RKO (cell line): ENCODE measurements at places on chromosomes 4 and X.

DNA sequence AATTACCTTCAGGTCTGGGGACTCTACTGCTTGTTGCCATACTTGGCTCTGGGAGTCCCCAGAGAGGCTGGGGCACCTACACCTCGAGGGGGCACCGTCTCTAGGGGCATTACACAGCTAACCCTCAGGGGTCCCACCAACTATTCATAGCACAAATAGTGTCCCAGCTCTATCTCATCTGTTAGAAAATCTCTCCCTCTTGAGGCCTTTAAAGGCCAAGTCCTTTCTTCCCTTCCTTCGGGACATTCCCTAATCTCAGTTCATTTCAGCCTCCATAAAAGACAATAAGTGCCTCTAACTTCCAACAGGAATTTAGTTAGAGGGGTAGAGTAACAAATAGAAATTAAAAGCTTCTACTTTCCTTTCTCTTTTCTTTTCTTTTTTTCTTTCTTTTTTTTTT lies 55.8 kb upstream of the SORBS2 start:
- DNase-seq = no peak

- DNase-seq = no peak
Observed at GRCh38 chr4:5381961-5382441, 326.4 kb downstream of the EVC2 start.

DNA sequence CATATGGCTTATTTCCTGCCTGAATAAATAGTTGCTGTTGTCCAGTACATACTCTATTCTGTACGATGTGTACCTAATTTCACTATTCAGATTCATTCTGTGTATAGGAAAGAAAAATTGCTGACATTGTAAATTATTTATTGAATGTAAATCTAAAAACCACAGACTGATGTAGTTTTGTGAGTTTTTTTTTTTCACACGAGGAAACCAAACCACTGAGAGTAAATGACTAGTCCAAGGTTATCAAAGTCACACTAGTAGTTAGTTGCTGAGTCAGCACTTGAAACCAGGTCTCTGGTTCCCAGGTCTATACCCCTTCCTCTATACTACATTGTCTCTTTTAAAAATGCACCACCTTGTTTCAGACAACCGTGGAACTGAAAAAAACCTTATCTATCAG lies 298.3 kb upstream of the DIAPH2 start:
- DNase-seq = no peak

- DNase-seq = peak; percentile 33
Observed at GRCh38 chr4:15990570-15991285, 27.8 kb upstream of the FGFBP2 start.

- DNase-seq = peak; percentile 77
Observed at GRCh38 chr4:74189331-74190043, 31.6 kb downstream of the MTHFD2L start.

- peak; percentile 52 for DNase-seq
Observed at GRCh38 chr4:77818602-77819403, at the start of gene CNOT6L. Gene CNOT6L (minus strand): TSS chr4:77819368. CDS start chr4:77819308, 60 bp downstream.

GRCh38 chr4:71303850-71304249 lies 35.0 kb upstream of the SLC4A4 start:
- DNase-seq = no peak

DNA sequence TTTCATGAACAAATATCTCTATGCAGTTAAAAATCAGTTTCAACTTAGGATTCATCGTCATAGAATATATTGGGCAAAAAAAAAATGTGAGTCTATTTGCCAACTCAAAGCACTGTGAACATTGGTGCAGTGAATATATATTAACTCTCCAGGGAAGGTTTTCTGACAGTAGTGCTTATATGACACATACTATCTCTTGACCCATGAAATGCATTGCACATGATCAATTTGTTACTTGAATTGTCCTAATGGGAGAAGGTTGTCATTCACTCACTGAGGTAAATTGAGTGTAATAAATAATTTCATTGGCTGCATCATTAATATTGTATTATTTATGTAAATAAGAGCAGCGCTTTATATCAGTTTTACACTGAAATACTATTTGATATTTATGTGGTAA lies 2458.5 kb downstream of the ARAP2 start:
- DNase-seq = no peak

DNA sequence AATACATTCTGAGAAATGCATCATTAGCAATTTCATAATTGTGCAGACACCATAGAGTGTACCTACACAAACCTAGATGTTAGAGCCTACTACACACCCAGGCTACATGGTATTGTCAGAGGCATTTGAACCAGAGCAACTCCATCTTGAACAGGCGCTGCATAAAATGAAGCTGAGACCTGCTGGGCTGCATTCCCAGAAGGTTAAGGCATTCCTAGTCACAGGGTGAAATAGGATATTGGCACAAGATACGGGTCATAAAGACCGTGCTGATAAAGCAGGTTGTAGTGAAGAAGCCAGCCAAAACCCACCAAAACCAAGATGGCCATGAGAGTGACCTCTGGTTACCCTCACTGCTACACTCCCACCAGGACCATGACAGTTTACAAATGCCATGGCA lies 116.4 kb downstream of the LARP7 start:
- no peak for DNase-seq
